A549 (cell line): ENCODE measurements at places on chromosomes 1 and 21. TPM values are rescaled to one million over a fixed set of nuclear protein-coding genes. Genes with fewer than 3 reads are reported as not detected.

DNA sequence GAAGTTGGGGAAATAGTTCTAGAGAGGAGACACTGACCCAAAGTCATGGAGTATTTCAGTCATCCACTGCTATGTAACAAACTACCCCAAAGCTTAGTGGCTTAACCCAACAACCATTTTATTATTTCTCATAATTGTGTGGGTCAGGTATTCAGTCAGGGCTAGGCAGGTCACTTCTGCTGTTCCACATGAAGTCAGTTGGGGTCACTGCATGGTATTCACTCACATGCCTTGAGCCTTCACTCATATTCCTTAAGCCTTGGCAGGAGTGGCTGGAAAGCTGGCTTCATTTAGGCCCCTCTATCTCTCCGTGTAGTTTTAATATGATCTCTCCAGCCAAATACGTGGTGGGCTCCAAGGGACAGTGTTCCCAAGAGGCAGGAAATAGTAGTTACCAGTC lies 17.5 kb upstream of the RNF11 start:
- no peak for DNase-seq

DNA sequence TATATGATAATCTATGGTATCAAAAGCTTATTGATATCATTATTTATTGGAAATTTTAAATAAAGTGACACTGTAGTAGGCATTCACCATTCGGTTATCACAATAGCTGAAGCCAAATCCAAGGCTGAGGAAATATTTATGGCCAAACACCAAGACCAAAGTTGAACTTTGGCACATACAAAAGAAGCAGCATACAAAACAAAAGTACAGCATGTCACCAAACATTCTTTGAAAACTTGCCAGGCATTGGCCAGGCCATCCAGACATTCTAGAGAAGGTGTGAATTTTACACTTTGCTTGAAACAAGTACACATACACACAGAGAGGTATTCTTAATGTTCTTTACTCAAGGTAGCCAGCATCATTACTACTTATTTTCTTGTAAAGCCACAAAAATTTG lies 544.4 kb upstream of the CXADR start:
- no peak for DNase-seq

GRCh38 chr1:113812661-113813135 lies 422 bp upstream of the RSBN1 start:
- DNase-seq, result no peak

DNA sequence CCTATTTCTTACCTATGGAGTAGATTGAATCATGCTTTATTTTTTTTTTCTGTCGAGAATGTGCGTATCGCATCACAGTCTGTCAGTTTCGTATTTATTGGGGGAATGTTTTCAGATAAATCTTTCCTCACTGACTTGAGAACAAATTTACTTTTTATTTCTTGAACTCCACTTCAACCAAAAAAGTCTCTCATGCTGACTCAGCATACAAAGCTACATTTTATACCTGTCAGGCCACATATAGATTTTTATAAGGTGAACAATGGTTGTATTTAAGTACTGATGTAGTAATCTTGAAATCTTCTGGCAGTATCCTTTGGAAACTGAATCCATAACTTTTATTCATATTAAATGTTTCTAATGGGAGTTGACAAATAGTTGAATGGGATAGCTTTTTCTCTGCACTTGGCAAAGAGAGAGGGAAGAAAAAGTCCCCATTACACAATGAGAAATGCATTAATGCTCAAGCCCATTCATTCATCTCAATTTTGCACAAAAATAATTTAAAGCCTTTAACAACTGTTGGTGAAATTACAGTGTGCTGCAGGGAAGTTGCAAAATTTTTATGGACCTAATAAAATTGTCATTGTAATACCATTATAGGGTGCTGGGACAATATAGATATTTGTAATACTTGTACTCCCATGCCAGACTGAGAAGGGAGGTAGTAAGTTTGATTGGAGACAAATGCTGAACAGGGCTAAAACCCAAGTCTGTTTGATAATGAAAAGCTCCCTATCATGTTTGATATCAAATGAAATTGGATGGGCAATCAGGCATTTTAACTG lies 367.6 kb downstream of the HLX start:
- DNase-seq, result no peak

DNA sequence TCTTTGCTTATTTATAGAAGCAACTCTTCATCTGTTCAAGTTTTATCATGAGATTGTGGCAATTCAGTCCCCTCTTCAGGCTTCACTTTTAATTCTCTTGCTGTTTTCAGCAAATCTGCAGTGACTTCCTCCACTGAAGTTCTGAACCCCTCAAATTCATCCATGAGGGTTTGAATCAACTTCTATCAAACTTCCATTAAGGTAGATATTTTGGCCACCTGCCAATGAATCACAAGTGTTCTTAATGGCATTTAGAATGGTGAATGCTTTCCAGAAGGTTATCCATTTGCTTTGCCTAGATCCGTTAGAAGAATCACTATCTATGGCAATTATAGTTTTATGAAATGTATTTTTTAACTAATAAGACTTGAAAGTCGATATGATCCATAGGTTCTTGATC lies 946.7 kb upstream of the B3GALT2 start:
- DNase-seq, result no peak

The OR10T2 gene
- not detected in 3 replicates for polyA plus RNA-seq

The SYCP1 gene
- not detected in 3 replicates for polyA plus RNA-seq

The SPATA21 gene
- 0.09 to 0.12 TPM (median 0.10 TPM) in 3 replicates for polyA plus RNA-seq

The PLCH2 gene
- polyA plus RNA-seq, result 0.18 to 0.44 TPM (median 0.21 TPM) in 3 replicates
